ENCODE measurements at places on chromosomes 7 and 10. TPM values are rescaled to one million over a fixed set of nuclear protein-coding genes. Genes with fewer than 3 reads are reported as not detected.

- no peak for DNase-seq
Measured at GRCh38 chr10:128854204-128854603, 612.8 kb upstream of the MGMT start.

DNA sequence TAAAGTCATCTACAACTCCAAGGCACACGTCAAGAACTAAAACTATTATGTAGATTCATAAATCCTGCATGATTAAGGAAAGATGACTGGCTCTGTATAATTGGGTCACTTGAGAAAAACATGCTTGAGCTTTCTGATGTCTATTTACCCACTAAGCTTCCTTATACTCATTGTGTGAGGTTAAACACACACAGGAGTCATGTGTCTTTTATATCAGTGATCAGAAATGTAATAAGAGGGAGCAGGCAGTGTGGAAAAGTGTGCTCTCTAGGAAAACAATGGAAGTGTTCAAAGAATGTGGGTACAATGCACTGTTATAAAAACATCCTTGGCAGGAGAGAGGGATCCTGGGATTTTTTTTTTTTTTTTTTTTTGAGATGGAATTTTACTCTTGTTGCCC is 108.6 kb upstream of the ARID5B start:
- DNase-seq, result no peak

GRCh38 chr10:123621916-123622315 is 44.2 kb upstream of the GPR26 start:
- no peak for DNase-seq

DNA sequence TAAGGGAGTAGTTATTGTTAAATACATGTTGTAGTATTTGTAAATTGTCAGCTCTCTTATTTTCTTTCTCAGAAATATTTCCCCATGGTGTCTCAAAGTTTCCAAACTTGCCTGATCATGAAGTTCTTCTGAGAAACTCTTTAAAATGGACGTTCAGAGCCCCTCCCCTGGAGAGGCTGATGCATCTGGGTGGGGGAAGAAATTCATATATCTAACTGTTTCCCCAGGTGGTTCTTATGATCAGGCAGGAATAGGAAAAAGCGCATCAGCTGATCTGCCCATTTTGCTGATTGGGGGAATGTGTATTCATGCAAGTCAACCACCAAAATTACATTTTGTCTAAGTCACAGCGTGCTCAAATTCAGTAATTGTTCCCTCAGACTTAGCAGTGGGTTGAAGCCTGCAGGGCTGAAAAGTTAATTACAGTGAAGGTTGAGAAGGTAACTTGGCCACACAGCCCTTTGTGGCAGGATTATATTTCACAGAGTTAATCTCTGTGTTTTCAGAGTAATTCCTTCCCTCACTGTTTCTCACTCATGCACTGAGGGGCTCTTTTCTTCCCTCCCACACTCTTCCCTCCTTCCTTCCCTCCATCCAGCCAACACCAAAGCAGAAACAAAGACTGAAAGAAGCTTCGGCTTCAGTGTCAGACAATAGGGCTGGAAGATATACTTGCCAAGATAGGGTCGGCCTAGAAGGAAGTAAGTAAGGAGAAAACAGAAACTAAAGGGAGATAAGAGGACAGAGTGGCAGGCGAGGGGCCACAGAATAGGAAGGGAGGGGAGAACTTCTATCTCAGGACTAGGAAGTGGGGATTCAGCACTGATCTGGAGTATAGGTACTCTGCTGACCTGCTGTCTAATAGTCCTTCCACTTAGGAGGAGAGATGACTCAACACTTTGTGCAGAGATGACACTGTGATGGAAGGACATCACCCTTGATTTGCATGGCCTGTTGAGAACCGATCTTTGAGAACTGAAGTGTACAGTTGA is 50.5 kb upstream of the STARD3NL start:
- DNase-seq, result no peak

DNA sequence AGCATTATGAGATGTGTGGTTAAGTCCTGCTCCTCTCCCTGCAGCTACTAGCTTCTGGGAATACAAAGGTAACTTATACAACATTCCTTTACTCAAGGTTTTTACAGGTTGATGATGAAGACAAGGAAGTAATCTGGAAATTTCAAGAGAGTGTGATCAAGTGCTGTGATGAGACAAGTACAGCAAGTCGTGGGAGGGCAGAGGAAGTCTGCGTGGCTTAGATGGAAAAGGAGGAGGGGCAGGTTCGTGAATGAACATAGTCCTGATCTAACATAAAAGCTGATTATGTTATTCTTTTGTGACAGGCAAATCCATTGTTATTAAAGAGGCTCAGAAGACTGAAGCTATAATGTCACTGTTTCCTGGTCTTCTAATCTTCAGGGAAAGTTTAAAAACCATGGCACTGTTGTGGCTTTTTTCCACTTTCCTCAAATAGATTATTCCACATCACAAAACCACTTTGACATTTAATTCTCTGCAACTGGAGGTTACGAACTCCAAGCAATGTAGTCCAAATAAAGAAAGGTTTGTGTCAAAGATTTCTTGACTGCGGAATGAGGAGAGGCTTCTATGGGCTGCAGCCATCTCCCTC is 84.1 kb downstream of the CPXM2 start:
- no peak for DNase-seq

GRCh38 chr10:97520978-97521761 is 22.4 kb downstream of the UBTD1 start:
- no peak for DNase-seq

- DNase-seq, result no peak
Measured at GRCh38 chr7:32872421-32872820, 19.1 kb downstream of the KBTBD2 start.

- no peak for DNase-seq
Measured at GRCh38 chr7:33485747-33486493, 356.6 kb downstream of the BBS9 start.

Gene STOX1
- not detected for polyA plus RNA-seq

GRCh38 chr7:108614896-108615295 is 45.2 kb downstream of the DNAJB9 start:
- no peak for DNase-seq

DNA sequence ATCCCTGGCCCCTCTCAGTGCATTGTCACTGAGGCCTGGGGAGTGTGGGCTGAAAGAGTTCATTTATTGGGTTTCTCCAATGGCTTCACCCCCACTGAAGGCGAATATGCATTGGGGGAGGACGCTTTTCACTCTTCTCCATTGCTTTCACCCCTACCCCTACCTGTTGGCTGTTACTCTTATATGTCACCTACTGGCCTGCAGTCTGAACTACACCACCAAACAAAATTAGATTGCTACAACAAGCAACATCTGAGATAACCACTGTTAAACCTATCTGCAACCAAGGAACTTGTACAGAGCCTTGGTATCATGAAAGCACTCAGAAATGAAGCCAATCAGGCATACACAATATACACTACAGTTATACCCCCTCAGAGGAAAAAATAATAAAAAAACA is 203.7 kb downstream of the REEP3 start:
- DNase-seq, result no peak

- DNase-seq, result no peak
Measured at GRCh38 chr10:32189400-32190084, 133.3 kb upstream of the KIF5B start.

DNA sequence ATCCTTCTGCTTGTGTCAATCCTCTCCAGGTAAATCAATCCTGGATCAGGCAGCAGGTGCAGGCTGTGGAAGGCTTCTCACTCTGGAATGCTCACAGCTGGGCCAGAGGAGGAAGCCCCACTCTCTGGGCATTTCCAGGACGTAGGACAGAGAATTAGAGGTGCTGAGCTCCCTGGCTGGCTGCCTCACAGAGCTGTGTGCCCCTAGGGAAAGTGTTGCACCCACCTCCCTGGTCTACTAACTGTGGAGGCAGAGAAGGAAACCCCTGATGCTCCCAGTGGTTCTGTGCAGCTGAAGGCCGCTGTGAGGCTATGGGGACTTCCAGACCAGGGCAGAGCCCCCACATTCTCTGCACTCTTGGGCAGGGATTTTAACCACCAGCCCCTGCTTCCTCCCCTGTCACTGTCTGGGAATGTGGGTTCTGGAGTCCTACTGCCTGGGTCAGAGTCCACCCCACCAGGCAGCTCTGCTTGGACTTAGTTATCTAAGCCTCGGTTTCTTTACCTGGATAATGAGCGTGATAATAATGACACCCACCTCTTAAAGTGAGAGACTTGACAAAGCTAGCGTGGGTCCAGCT is 73.5 kb upstream of the EEPD1 start:
- no peak for DNase-seq

- no peak for DNase-seq
Measured at GRCh38 chr7:42745357-42746059, 166.4 kb downstream of the C7orf25 start.

DNA sequence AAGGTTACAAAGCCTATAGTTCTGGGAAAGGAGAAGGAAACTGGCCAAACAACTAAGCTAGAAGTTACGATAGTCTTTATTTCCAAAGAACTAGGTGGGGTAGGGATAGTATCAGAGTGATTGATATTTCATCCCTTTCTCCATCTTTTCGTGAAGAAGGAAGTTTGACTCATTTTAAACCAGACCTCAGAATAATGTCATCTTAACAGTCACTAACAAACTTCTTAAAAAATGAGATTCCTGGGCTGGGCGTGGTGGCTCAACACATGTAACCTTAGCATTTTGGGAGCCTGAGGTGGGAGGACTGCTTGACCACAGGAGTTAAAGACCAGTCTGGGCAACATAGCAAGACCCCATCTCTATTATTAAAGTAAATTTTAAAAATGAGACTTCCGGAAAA is 69.4 kb downstream of the ARL4A start:
- DNase-seq, result no peak

DNA sequence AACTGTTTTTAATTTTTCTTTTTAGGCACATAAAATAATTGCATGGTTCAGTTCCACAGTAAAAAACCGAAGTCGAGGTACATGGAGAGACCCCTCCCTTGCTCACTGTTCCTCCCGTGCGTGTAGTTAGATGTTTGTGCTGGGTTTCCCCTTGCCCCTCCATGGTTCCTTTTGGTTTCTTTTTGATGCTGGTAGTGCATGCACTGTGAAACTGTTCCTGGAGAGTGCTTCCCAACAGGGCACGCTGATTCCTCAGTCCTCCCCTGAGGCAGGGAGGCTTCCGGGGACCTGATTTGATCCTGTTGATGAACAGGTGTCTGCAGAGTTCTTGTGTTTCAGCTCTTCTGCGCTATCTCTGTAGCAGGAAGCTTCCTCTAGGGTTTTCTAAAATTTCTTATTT is 69.5 kb downstream of the ADCY1 start:
- no peak for DNase-seq

- no peak for DNase-seq
Measured at GRCh38 chr7:151069841-151070573, 10.6 kb downstream of the FASTK start.

- DNase-seq, result no peak
Measured at GRCh38 chr7:31648288-31648687, 38.7 kb upstream of the PPP1R17 start.

DNA sequence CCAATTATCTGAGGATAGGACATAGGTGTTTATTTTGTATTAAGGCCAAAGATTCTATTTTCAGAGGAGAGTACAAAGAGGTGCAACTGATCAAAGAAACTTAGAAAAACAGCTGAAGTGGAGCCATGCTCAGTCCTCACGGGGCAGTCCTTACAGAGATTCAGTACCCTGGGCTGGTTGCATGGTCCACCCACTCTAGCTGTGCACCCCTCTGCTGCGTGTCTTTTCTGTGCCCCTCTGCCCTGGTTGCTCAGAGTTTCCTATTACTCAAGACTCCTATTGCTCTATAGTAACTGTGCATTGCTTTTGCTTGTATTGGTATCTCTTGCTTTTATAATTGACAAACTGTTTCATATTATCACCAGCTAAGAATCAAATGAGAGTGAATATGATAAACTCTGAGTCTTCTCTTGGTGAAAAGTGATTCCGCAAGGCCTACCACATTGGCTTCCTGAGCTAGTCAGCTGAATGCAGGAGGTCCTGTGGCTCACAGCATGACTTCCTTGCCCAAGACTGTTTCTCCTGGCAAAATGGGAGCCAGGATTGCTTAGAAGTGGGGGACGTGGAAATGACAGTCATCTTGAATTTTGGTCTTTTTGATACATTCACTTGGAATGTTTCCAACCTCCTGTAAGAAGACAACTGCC is 137.0 kb downstream of the GLCCI1 start:
- DNase-seq, result no peak

DNA sequence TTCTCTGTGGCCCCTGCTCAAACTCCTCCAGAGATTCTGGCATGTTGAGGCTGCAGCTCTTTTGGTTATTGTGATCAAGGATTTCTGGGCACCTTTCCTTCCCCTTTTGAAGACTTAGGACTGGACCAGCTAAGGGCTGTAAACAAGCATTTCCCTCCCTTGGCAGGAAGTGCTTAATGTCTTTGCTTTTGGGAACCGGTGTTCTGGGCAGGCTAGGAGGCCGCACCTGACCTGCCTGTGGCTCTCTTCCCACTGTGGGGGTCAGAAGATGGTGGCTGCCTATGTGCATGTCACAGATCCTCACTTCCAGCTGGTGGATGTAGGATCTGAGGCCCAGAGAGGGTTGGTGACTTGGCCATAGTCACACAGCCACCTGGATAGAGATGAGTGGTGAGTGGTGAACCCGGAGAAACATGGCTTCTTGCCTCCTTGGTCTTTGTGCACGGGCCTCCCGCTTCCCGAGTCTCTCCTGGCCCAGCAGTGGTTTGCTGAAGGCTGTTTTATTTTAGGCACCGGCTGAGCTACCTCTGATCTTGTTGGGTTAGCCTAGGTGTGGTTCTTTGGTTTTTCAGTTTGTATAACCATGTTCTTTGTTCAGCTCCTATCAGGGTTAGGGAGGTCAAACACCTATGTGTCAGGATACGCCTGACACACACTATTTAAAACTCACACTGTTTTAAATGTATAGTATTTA is 82.0 kb downstream of the GRK5 start:
- DNase-seq, result no peak

All from CD8-positive, alpha-beta memory T cell (primary cell).